Hindlimb muscle (tissue), 1 donor: ENCODE measurements at places on chromosomes 12 and 14. TPM values are rescaled to one million over a fixed set of nuclear protein-coding genes. Genes with fewer than 3 reads are reported as not detected.

The NGB gene
- not detected for polyA plus RNA-seq

The SYCP3 gene
- 0.41 TPM for polyA plus RNA-seq

The PRIMA1 gene
- 3.2 TPM for polyA plus RNA-seq

The RFX4 gene
- not detected for polyA plus RNA-seq

The HOXC12 gene
- 0.48 TPM for polyA plus RNA-seq

The CD163 gene
- polyA plus RNA-seq, result 25.1 TPM

The A2M gene
- polyA plus RNA-seq, result 362 TPM

The FCF1 gene
- polyA plus RNA-seq, result 37.9 TPM

The CCDC197 gene
- polyA plus RNA-seq, result 0.32 TPM

The ELK3 gene
- 35.6 TPM for polyA plus RNA-seq

The FAM90A1 gene
- 1.0 TPM for polyA plus RNA-seq

The APOLD1 gene
- 8.9 TPM for polyA plus RNA-seq

- DNase-seq, result no peak
Observed at GRCh38 chr12:54337854-54338650, 13.1 kb downstream of the COPZ1 start.

- DNase-seq, result no peak
Observed at GRCh38 chr14:99073431-99073830, 198.6 kb downstream of the BCL11B start.

- DNase-seq, result no peak
Observed at GRCh38 chr12:125276567-125276966, 211.3 kb downstream of the AACS start.

GRCh38 chr14:103155010-103155409 lies 31.7 kb downstream of the TNFAIP2 start:
- no peak for DNase-seq

DNA sequence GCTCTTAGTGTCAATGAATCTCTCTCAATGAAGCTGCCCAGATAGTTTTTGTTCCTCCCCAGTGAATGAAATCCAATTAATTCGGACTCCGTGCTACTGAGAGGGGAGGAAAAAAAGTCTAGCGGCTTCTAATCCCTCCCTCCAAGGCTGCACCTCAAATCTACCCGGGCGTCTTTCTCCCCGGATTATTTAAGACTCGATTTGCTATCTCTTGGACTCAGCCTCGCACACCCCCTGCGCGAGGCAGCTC lies 134 bp downstream of the DUSP6 start:
- no peak for DNase-seq

DNA sequence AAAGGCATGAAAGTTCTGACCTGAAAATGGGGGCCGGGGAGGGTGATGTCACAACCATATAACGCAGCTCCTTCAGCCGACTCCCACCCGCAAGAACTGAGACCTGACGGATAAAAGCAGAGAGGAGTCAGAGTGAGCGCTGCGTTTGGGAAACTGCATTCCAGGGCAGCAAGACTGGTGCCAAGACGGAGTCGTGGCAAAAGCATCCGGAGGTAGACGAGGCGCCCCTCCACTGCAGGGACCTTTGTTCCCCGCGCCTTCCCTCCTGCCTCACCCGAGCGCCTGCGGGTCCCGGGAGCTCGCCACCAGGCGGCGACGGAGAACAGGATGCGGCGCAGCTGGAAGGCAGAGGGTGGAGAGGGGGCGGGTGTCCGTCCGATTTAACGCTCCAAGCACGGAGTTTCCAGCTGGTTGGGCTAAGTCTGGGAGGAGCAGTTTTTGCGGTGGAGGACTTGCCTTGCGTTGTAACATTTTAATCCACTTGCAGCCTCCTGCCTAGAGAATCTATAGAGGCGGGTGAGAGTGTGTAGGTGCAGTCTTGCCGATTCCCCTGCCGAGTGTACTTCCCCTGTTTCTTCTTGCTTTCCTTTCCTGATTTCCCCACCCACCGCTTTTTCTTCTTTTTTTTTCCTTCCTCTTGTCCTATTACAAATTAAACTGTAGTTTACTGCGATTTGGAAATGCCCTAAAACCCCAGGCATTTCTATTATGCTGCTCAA lies 1.2 kb upstream of the CPNE8 start:
- DNase-seq, result peak; percentile 95

- no peak for DNase-seq
Observed at GRCh38 chr14:68404146-68404527, 388.7 kb downstream of the ZFP36L1 start.

- DNase-seq, result peak; percentile 54
Observed at GRCh38 chr12:79407671-79408622, 282.8 kb downstream of the PAWR start.

DNA sequence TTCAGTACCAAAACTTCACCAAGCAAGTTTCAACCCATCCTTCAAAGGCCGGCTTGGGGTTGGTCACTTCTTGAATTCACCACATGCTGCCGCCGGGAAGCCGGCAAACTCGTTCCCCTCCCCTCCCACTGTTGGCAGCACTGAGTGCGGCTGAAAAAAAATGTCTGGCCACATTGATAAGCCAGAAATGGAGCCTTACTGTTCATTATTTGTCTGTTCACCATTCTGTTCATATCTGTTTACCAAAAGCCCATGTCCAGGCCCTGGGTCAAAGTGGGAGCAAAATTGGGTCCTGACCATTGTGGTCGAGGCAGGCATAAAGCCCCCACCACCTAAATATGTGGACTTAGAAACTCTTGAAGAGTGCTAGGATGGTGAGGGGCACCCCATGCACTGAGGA lies 7.3 kb upstream of the HSP90AA1 start:
- DNase-seq, result no peak

GRCh38 chr14:53696217-53696965 lies 260.2 kb downstream of the BMP4 start:
- DNase-seq, result no peak

GRCh38 chr14:89787525-89787924 lies 167.0 kb downstream of the EFCAB11 start:
- DNase-seq, result no peak

DNA sequence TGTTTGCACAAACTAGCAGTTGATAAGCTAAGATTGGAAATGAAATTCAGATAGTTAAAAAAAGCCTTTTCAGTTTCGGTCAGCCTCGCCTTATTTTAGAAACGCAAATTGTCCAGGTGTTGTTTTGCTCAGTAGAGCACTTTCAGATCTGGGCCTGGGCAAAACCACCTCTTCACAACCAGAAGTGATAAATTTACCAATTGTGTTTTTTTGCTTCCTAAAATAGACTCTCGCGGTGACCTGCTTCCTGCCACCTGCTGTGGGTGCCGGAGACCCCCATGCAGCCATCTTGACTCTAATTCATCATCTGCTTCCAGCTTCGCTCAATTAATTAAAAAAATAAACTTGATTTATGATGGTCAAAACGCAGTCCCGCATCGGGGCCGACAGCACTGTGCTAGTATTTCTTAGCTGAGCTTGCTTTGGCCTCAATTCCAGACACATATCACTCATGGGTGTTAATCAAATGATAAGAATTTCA lies 335.6 kb downstream of the TMEM121 start:
- no peak for DNase-seq

GRCh38 chr14:104936361-104937155 lies 11.9 kb downstream of the PLD4 start:
- DNase-seq, result no peak

GRCh38 chr12:6532051-6532926 lies 2.0 kb upstream of the GAPDH start:
- no peak for DNase-seq

- DNase-seq, result no peak
Observed at GRCh38 chr14:105843444-105844046, 317.2 kb downstream of the TMEM121 start.

DNA sequence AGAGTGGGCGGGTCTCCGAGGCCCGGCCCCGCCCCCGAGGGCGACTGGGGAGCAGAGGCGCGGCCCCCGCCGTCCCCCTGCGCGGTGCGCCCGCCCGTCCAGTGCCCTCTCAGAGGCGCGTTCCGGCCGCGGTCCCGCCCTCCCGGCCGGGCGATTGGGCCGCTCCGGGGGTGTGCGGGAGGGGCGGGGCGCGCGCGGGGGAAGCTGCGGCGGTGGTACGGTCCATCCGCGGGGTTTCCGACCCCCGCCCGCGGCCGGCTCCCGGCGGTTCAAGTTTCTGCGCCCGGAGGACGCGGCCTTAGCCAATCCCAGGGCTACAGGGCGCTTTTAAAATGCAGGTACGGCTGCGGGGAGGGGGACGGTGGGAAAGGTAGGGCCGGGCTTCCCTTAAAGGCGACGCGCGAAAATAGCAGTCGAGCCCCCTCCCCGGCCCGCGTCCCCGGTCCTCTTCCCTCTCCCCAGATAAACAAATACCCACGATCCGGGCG lies 315 bp upstream of the CCDC85C start:
- peak; percentile 95 for DNase-seq

DNA sequence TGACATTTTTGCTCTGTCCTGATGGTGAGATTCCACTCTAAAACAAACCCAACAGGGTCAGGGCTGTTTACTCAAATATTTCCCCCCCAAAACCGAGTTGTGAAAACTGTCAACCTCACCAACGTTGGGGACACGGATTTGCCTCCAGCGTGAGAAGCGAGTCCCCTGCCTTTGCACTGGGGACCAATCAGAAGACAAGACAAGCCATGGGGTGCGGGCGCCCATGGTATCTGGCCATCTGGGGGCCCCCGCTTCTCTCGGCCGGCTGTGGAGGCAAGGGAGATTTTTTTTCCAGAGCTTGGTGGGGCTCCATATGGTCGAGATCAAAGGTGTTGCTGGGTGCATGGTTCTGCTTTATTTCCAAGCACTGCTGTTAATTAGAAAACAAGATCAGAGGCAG lies 272.1 kb downstream of the BCL11B start:
- DNase-seq, result no peak

DNA sequence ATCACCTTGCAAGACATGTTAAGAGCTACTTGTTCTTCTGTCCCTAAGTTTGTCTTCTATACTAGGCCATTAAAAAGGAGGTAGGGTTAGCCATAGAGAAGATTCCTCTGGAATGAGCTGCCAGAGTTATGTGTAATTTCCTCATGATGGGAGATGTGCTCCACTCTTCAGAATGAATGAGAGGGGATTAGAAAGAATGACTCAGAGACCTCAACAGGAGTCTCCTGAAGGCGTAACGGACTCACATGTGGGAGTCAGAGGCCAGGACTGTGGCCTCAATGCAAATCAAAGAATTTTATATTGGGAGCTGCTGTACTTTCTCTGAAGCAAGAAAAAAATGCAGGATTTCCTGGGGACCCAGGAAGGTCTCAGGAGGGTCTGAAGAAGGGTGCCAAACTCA lies 87.8 kb upstream of the ATXN7L3B start:
- no peak for DNase-seq
